NCI-H1436 treated with DMSO at 0.1 percent for 48 hours (cell line): ENCODE measurements at places on chromosomes 4 and X.

GRCh38 chr4:19675172-19675811 lies 576.4 kb upstream of the SLIT2 start:
- no peak for DNase-seq

DNA sequence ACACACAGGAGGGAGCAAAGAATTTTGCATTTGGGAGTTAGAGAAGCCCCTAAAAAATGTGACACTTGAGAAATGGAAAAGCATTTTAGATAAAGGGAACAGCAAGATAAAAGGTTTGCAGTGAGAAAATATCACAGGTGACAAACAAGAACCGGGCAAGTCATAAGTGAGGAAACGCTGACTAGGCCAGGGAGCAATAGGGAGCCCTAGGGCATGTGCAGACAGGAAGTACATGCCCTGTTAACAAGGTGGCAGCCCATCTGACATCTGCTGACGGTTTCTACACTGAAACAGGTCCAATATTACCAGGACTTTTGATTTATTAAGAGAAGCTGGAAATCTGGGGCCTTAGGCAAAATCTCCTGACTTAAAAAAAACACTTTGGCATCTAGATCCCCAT lies 4.0 kb upstream of the IL13RA1 start:
- no peak for DNase-seq

GRCh38 chrX:106159861-106160282 lies 8.2 kb upstream of the PWWP3B start:
- no peak for DNase-seq

DNA sequence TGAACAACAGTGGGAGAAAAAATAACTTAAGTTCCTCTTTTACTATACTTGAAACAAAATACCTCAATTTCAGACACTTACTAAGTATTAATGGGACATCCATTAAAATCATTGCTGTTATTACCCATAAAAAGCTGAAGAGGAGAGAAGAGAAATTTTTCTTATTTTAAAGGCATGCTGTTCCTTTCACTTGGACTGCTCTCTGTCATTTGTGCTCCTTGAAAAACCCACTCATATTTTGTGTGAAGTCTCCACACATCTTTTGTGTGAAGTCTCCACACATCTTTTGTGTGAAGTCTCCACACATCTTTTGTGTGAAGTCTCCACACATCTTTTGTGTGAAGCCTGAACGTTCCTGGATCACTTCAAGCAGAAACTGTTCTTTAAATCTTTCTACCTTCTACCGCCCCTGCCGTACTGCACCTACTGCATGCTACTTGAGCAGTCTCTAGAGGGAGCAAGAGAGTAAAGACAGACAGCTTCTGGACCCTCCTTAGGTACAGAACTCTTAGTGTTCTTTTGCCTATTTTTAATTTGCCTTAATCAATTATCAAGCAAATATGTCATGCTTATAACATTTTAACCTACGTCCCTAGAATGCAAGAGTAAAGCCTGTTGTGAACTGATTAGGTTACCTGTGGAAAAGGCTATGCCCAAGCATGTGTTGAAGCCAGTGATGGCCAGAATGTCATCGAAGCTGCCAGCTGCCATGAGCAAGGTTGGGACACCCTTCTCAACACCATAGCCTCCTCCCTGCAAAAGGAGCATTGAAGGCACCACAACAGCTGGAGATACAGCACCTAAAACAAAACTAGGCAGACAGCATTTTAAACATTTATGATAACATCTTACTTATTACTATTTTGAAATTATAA lies 27.1 kb upstream of the SLC9B1 start:
- no peak for DNase-seq

DNA sequence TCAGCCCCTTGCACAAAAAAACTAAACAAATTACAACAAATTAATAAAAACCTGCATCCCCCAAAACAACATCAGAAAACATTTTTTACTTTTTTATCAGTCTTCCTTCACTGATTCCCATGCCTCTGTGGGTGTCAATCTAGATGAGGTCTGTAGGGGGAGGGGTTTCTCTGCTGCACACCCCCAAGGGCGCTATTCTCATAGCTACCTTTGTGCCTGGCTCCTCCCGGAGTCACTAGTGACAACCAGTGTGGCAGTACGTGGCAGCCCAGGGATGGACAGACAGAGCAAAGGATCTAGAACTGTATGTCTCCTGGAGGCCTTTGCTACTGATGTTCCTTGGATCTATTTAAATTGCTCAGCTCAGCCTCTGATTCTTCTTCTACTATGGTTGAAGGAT lies 228.1 kb upstream of the ANXA3 start:
- no peak for DNase-seq

GRCh38 chr4:186826846-186827533 lies 103.3 kb upstream of the FAT1 start:
- DNase-seq, result no peak

DNA sequence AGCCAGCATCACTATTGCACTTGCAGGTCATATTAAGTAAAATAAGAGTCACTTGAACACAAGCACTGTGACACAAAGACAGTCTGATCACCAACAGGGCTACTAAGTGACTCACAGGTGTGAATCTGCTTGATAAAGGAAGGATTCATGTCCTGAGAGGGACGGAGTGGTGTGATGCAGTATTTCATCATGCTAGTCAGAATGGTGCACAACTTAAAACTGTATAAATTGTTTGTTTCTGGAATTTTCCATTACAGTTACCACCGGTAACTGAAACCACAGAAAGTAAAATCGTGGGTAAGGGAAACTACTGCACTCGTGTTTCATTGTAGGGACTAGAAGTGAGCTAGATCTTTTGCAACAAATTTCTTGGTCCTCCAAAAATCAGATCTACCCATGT lies 109.7 kb downstream of the ELOVL6 start:
- no peak for DNase-seq

- DNase-seq, result no peak
These were observed 1.4 kb downstream of the LSM6 start for GRCh38 chr4:146176891-146177290.
